ENCODE measurements at places on chromosomes 2 and 18.

DNA sequence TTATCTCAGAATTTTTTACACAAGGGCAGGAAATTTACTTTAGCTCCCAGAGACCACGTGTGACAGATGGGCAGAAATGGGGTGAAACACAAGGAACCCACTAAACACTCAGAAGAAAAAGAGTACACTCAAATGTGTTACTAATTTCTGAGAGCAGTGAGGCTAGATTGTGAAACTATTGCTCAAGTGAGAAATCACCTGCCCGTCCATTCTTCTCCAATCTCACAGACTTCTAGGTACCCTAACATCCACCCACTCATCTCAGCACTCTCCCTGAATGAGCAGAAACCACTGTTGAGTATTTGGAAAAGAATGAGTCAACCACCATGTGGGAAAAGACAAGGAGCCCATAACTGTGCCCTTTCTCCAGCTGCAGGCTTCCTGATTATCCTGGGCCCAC is 293.0 kb upstream of the CDH2 start:
- DNase-seq = no peak

DNA sequence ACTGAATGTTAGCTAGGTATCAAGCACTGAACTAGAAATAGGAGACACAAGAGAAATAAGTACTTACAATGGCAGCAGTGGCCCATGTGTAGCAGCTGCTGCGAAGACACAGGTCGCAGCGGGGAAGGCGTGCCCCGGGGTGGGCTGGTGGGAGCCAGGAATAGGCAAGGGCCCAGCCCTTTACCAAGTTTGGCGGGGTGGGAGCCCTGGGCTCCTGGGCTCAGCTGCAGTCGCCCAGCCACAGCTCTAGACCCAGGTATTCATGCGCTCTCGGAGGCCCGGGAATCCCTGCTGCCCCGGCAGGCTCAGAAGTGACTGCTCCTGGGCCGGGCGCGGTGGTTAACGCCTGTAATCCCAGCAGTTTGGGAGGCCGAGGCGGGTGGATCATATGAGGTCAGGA is 1287.3 kb downstream of the CNTNAP5 start:
- no peak for DNase-seq

GRCh38 chr2:174540893-174541292 is 54.1 kb upstream of the GPR155 start:
- no peak for DNase-seq

- no peak for DNase-seq
These were observed 316 bp downstream of the CRIM1 start for GRCh38 chr2:36355890-36356297.

DNA sequence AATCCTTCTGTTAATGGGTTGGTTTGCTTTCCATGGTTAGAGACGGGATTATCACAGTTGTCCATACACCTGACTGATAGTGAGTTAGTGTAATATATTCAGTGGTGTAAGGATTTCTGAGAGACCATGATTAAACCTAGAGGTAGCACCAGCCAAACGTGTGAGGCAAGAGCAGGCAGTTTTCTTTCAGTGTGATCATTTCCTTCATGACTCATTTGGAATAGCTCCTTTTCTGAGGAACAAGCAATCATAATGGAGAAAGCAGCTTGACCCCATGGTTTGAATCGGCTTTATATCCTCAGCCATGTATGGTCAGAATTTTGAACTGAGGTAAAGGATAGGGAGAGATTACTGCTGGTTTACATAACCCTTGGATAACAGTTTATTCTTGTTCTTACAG is 2.9 kb downstream of the MXD1 start:
- peak; percentile 73 for DNase-seq

DNA sequence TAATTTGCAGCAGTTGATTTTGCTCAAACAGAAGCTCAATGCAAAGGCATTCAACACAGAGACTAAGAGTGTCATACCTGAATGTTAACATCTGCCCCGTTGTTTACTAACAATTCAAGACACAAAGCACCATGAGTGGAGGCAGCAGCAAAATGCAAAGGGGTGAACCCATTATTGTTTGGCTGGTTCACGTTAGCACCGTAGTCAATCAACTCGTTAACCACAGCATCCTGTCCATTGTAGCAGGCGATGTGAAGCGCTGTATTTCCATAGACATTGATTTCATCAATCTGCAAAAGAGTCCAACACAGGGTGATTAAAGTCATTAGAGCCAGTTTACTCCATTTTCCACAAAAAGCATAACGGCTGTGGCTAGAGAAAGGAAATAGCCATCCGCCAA is 189.3 kb downstream of the ANKRD44 start:
- DNase-seq = no peak
